ENCODE measurements at places on chromosomes 4 and X.
A peak's percentile ranks its signal among the peaks of the same experiment; 100 is the strongest.

GRCh38 chr4:98976716-98977115 lies 18.8 kb upstream of the METAP1 start:
- H3K4me1 ChIP-seq: no peaks in the 10 kb centered on the region
- no peak overlapping the region for H3K27ac ChIP-seq
- DNase-seq: no peak
- no peak overlapping the region for H3K4me3 ChIP-seq
- no peaks in the 10 kb centered on the region for H3K36me3 ChIP-seq

GRCh38 chr4:56698329-56698728 lies 17.2 kb upstream of the HOPX start:
- no peaks in the 10 kb centered on the region for H3K27me3 ChIP-seq
- DNase-seq: no peak
- no peak overlapping the region for H3K27ac ChIP-seq
- no peaks in the 10 kb centered on the region for H3K4me1 ChIP-seq
- H3K4me3 ChIP-seq: no peak overlapping the region

DNA sequence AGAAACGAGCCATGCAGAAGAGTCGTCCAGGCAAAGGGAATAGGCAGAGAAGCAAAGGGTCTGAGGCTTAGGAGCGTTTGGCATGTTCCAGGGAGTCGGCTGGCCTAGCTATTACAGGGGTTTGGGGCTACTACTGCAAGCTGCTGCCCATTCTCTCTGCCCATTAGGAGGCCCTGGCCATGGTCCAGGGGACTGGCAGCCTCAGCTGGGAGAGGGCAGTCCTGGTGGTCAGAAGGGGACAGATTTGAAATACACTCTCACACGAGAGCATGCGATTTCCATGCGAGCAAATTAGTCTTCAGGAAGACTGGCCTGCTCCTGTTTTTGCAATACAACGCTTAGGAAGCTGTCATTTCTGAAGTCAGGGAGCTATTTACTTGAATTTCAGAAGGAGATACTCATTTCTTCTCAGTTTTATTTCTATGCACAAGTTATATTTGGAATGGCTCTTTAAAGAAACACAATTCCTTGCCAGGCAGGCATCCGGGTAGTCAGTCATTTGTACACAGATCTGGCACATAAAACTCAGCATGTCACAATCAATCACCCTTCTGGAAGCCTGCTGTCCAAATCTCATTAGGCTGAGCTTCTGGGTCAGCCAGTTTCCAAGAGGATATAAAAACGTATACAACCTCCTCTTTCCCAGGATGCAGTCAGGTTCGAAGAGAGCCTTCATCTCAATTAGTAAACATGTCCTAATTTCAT lies 27.0 kb downstream of the PROM1 start:
- H3K4me1 ChIP-seq: peaks cover 22% of the 10 kb centered on the region

- no peaks in the 10 kb centered on the region for H3K27me3 ChIP-seq
- no peak overlapping the region for H3K4me3 ChIP-seq
- peaks cover 13% of the 10 kb centered on the region for H3K36me3 ChIP-seq
- no peak overlapping the region for H3K27ac ChIP-seq
- no peak for DNase-seq
Observed at GRCh38 chr4:70925418-70925817, 23.2 kb downstream of the MOB1B start.

GRCh38 chrX:49754233-49754857 lies 58.6 kb upstream of the PAGE1 start:
- no peaks in the 10 kb centered on the region for H3K36me3 ChIP-seq
- H3K27me3 ChIP-seq: peaks cover 30% of the 10 kb centered on the region
- no peak overlapping the region for H3K27ac ChIP-seq
- H3K4me1 ChIP-seq: peaks cover 4% of the 10 kb centered on the region

DNA sequence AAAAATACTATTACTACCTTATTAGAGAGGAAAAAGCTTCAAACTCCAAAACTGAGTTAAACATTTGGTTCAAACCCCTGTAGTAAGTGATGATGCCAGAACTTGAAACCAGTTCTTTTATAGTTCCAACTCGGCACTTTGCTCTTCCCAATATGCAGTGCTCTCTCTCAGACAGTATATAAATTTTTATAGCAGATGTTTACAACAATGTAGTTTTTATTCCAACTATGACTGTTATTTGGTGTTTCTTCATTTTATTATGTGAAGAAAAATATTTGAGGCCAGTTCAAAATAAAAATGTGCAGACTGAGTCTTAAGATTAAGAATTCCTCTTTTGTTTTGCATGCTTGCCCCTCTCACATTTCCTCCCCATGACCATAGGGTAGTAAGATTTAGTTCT lies 2.9 kb upstream of the PPP4R3C start:
- no peaks in the 10 kb centered on the region for H3K27me3 ChIP-seq
- no peaks in the 10 kb centered on the region for H3K4me1 ChIP-seq
- H3K27ac ChIP-seq: no peak overlapping the region

DNA sequence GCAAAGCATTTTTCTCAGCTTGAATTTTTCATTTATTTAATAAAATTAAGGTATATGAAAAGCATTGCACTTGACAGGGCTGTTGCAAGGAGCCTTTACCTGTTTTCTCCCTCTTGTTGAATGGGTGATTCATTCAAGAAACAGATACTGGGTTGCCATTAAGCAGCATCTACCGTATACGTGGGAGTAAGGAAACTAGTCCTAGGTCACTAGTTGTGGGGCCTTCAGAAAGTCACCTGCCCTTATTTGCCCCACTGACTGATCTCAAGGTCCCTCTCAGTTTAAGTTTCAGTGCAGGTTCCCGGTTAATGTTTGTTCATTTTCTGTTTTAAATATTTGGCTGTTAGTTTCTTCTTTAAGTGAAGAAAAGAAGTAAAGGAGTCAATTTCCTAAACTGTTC lies 34.0 kb downstream of the LHFPL1 start:
- H3K4me3 ChIP-seq: no peak overlapping the region
- peaks cover 3% of the 10 kb centered on the region for H3K27me3 ChIP-seq
- peaks cover 4% of the 10 kb centered on the region for H3K36me3 ChIP-seq
- no peak for DNase-seq

GRCh38 chr4:110483516-110483915 lies 7.6 kb downstream of the ENPEP start:
- no peak overlapping the region for H3K4me3 ChIP-seq
- no peak overlapping the region for H3K27ac ChIP-seq
- H3K4me1 ChIP-seq: peaks cover 7% of the 10 kb centered on the region
- DNase-seq: no peak
- H3K27me3 ChIP-seq: peaks cover 33% of the 10 kb centered on the region
- H3K36me3 ChIP-seq: no peaks in the 10 kb centered on the region

DNA sequence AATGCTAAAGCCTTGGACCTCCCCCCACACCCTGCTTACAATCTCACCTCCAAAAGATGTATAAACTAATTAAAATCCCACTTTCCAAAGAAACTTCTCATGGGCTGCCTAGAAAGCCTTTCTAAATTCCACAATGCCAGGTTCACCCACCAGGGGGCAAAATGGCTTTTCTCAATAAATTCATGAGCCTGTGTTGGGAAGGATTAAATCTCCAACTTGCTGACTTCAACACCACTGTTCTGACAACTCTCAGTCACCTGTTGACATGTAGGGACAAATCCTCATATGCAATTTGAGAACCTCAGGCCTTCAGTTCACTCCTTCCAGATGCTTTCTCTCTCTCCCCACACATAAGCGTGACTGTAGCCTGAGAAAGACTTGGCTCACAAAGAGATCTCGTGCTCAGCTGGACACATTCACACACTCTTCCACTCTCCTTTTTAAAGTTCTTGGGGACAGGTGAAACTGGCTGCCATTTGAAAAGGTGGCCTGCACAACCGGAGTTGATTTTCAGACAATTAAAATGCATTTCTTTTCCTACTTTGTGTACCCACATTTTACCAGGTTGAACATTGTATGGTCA lies 88.6 kb upstream of the PRPS2 start:
- no peaks in the 10 kb centered on the region for H3K4me1 ChIP-seq
- no peaks in the 10 kb centered on the region for H3K27me3 ChIP-seq
- H3K36me3 ChIP-seq: no peaks in the 10 kb centered on the region
- no peak overlapping the region for H3K27ac ChIP-seq

GRCh38 chrX:129791336-129791735 lies 11.6 kb downstream of the SASH3 start:
- peaks cover 19% of the 10 kb centered on the region for H3K36me3 ChIP-seq
- DNase-seq: no peak
- no peaks in the 10 kb centered on the region for H3K27me3 ChIP-seq
- H3K27ac ChIP-seq: peak overlapping the region; percentile 4

DNA sequence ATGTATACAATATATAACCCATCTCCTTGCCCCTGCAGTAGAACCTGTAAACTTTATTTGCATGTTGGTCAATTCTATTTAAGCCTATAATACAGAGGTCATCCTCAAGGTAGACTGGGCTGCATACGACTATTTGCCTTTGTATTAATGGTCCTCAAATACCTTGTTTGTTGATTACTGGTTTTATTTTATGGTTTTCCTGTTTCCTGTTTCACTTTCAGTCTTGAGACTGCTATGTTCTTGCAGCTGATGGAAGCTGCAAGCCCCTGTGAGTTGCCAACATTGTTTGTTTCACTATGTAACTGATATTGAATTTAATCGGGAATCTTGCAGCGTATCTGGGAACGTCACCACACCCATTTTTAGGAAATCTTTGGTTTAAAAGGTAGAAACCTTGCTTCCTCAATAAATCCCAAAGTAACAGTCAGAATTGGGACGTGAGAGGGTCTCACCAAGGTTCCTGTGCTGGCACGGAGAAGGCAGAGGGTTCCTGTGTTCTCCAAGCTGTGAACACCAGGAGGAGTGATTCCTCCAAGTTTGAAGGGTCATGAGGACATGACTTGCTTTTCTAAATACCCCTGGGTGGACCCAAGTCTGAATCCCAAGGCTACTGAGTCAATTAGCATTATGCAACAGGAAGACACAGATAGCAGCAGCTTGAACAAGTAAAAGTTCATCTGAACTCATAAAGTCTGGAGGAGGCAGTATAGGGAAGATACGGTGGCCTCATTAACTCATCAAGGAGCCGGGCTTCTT lies 110.6 kb upstream of the PNPLA4 start:
- peak overlapping the region; percentile 14 for H3K4me3 ChIP-seq
- H3K27me3 ChIP-seq: no peaks in the 10 kb centered on the region
- H3K36me3 ChIP-seq: no peaks in the 10 kb centered on the region
- peaks cover 12% of the 10 kb centered on the region for H3K4me1 ChIP-seq
- DNase-seq: no peak
- no peak overlapping the region for H3K27ac ChIP-seq

DNA sequence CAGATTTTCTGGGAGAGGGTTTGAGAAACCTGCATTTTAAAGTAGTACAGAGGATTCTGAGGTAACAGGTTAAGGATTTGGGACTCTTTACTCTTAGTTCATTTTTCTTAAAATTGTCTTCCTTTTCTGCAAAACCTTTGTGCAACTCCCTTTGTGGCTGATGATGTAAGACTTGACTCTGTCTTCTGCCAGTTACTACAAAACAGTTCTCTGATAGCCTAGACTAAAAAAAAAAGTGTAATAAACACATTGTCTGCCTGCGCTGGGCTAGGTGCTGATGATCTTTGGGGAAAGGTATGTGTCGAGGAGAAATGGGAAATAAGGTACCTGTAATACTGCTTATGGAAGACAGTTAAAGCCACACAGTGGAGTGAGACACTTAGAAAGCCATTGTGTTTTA lies 28.7 kb downstream of the IL13RA1 start:
- H3K4me1 ChIP-seq: peaks cover 19% of the 10 kb centered on the region
- peaks cover 29% of the 10 kb centered on the region for H3K36me3 ChIP-seq
- H3K4me3 ChIP-seq: no peak overlapping the region
- no peak overlapping the region for H3K27ac ChIP-seq
- DNase-seq: no peak
- no peaks in the 10 kb centered on the region for H3K27me3 ChIP-seq

GRCh38 chr4:103197765-103198110 lies 405 bp downstream of the CENPE start:
- H3K36me3 ChIP-seq: no peaks in the 10 kb centered on the region
- peaks cover 8% of the 10 kb centered on the region for H3K4me1 ChIP-seq

GRCh38 chr4:2394528-2394927 lies 23.9 kb downstream of the ZFYVE28 start:
- H3K4me1 ChIP-seq: peaks cover 23% of the 10 kb centered on the region
- H3K27me3 ChIP-seq: peaks cover 66% of the 10 kb centered on the region
- no peak overlapping the region for H3K27ac ChIP-seq
- H3K36me3 ChIP-seq: no peaks in the 10 kb centered on the region
